ENCODE measurements at places on chromosomes 1 and 21.

DNA sequence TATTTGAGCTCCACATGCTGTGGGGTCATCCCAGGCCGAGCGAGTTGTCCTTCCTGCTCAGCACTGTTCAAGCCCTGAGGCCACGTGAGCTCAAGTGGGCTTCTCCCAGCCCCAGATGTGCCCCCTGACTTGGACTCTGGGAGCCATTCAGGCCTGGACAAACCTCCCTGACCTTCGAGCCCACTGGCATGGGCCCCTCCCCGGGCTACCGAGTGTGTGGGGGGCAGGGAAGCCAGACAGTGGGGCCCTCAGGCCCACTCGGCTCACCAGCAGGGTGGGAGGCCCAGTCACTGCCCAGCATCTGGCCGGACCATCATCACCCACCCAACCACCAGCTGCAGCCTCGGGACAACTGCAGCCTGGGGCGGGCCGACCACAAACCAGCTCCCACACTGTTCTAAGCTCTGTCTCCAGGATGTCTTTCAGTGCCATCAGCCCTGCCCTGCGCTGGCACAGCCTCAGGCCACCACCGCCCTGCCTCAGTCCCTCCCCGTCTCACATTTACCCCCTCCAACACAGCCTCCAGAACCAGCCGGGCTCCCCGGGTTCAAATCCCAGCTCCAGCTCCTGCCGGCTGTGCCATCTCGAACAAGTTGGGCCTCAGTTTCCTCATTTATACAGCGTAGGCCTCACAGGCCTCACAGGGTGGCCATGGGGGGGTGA lies 20.9 kb upstream of the PLEKHG5 start:
- DNase-seq: no peak

DNA sequence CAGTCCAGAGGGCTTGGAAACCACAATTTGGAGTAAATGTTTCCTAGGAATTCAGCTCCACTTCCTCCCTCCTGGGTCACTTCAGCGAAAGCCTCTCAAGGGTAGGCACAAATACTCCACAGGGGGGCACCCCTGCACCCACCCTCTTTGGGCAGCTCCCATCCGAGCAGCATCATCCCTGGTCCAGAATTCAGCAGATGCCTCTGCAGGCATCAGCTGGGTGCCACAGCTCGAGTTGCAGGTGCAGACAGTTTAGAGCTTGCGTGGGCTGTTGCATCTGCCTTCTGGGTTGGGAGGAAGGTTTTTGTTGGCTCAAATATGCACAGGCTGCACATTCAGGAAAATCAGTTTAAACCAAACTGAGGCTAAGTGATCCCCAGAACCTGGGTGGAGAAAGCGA lies 25.0 kb downstream of the KANK4 start:
- DNase-seq: no peak

GRCh38 chr1:155970531-155971167 lies 7.7 kb downstream of the ARHGEF2 start:
- DNase-seq: no peak

DNA sequence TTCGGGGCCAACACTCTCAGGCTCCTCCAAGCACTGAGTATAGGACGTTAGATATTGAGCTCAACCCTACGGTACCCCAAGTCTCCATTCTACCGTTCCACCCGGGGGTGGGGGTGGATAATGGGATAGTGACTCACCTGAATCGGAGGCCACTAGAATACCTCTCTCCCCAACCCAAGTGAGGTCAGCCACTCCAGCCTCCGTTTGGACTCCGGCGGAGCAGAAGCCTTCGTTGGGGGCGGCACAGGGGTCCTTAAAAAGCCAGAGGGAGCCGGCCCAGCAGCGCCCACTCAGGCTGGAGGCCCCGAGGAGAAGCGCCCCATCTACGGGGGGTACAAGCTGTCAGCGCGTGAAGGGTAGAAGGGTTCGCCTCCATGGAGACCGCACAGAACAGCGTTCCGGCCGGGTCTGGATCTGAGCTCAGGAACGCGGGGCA lies 556 bp downstream of the WDR77 start:
- no peak for DNase-seq

- no peak for DNase-seq
Measured at GRCh38 chr21:32795376-32795775, 23.8 kb upstream of the PAXBP1 start.

DNA sequence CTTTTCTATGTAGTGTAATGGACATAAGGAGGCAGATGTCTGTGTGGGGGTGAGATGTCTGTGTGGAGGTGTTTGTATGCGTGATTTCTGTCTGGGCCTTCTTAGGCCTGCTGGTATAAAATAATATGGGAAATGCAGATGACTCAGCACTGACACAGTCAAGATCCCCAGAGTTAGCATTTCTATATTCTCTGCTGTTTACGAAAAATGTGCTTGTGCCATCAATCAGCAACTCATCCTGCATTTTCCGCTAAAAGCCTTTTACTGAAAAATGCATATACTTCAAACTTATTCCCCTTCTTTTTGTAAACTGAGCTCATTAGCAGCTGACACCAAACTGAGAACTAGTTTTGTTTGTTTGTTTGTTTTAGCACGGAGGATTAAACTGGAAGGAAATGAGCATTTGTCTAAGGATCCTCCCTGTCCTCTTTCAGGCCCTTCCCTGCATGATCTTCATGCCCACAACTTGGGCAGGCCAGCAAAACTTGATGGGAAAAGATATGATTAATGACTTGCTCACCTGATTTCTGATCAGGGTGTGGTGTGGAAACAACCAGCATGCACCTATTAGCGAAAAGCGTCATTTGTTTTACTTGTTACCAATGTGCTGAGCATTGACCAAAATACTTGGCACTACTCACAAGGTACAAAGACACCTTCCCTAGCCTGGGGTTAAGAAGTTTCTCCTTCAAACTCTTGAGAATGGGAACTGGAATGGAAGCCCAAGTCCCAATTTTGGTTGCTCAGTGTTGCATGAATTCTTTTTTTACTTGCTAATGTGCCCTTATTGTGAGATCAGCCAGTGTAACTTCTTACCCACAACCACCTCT lies 77.4 kb downstream of the NDUFS5 start:
- DNase-seq: no peak

- no peak for DNase-seq
Measured at GRCh38 chr1:55007625-55008024, 8.9 kb downstream of the BSND start.

- no peak for DNase-seq
Measured at GRCh38 chr1:26856604-26857469, 6.1 kb upstream of the SFN start.

DNA sequence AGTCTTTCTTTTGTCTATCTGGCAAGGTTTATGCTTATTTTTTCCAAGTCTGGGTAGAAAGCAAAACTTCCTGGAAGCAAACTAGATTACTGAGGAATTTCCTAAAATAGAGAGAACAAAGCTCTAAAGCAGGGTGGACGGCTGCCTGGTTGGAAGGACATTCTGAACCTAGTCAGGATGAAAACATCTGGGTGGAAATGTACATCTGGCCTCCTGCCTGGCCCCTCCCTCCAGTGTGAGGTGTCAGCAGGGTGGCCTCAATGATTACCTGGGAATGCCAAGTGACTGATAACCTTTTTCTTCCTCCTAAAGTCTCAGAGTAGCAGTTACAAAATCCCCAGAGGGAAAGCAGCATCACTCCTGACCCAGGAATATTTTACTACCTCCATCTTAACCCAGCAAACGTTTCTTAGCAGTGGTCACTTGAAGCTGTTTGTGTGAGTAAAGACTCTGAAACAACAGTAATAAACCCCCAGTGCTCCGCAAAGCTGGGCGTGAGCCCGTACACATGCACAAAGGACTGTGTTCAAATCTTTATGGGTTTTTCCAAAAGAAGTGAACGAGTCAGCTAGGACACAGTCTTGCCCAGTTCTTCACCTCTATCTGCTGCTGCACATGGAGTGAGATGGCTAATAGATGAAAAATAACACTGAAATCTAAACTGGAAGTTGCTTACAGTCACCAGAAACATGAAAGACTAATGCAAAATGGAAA lies 18.9 kb downstream of the ANGPTL7 start:
- no peak for DNase-seq

GRCh38 chr1:168372861-168373371 lies 92.2 kb downstream of the TBX19 start:
- DNase-seq: no peak

- DNase-seq: no peak
Measured at GRCh38 chr21:26096494-26097371, 73.8 kb downstream of the APP start.

DNA sequence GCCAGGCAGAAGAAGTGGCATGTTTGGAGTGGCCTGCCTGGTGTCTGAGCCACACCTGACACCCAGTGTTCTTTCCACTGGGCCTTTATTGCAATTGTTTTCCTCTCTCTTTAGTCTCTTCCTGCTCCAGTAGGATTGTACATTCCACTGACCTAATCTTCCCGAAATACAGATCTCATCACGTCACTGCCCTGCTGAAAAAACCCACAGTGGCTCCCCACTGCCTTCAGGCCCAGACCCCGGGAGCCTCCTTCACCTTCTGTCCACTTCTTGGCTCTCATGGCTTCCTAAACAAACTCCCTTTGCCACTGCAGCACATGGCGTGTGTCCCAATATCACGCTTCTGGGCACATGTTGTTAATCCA lies 25.3 kb upstream of the ATP5PO start:
- DNase-seq: no peak

GRCh38 chr1:223752721-223753515 lies 40.6 kb downstream of the CAPN2 start:
- DNase-seq: no peak

GRCh38 chr21:21436012-21436534 lies 437.9 kb downstream of the NCAM2 start:
- no peak for DNase-seq

DNA sequence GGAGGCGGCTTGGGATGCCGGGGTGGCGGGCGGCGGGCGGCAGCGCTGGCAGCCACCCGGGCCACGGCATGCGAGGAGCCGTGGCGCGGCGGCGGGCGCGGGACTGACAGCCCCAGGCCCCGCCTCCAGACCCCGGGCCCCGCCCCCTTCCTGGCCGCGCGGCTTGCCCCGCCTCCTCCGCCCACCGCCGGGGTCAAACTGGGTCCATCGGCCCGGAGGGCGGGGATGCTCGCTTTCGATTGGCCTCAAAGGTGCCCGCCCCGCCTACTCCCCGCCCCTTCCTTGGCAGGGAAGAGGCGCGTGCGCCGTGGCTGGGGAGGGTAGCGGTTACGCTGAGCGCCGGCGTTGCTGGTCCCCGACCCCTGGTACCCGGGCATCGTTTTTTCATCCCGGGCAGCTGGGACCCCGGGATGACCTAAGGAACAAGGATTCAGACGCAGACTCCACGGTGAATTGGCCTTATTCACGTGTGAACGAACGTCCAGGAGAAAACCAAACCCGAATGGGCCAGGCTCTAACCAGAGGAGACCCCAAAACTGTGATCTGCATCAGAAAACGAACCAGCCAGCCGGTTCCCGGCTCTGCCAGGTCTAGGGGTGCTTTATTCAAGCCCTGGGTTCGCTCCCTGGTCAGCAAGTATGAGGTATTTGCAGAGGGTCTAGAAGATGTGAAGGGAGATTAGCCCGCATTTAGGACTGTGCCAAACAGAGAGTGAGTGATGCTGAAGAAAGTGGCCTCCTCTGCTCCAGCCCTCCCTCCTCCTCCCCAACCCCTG lies 117.2 kb upstream of the GUCA2B start:
- peak; percentile 97 for DNase-seq

DNA sequence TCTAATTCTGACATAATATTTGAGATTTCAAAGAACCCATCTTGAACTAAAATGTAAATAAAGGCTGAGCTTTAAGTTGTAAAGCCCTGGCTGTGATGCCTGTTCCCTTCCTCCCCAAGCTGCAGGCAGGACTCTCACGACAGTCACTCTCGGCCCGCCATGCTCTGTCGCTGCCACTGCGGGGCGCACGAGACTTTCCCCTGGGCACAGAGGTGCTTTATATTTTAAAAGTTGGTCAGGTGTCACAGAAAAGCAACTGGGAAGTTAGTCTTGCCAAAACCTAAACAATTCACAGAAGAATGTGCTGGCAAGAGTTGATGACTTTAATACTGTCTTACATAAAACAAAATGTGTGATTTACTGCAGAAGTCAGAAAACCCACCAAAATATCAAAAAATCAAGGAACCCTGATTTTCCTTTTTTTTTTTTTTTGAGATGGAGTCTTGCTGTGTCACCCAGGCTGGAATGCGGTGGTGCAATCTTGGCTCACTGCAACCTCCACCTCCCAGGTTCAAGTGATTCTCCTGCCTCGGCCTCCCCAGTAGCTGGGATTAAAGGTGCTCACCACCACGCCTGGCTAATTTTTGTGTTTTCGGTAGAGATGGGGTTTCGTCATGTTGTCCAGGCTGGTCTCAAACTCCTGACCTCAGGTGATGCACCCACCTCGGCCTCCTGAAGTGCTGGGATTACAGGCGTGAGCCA lies 10.7 kb downstream of the LRRC47 start:
- DNase-seq: no peak

DNA sequence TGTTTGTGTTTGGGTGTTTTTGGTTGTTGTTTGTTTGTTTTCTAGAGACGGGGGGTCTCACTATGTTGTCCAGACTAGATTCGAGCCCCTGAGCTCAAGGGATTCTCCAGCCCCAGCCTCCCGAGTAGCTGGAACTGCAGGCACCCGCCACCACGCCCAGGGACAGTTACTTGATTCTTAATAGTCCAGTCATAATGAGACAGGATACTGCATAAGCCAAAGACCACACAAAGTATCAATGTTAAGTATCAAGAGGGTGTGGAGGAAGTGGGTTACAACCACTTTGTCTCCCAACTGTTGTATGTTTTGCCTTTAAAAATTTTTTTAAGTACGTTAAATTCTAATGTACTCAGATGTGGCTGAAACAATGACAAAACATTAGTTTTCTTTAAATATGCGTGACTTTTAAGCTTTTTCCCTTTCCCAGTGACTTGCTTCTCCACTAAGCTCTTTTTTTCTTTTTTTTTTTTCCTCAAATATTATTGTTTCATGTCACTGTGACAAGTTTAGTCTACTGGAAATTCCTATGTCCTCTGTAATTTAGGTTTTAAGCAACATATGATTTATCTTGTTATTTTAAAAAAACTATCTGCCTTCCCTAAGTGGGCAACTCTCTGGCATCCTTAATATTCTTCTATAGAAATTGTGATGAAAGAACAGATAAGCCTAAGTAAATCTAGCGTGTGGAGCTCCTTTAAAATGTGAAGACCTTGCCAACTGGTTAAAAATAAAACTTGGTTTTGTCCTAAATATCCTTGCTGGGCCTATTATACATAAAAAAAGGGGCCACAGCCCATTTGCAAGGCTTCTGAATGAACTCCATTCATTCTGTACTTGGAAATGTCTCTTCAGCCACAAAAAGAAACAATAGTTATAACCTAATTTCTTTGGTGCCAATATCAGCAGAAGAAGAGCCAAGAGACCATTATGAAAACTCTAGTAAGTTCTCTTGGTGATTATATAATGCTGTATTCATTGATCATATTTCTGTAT lies 56.2 kb upstream of the DPH5 start:
- DNase-seq: peak; percentile 5

DNA sequence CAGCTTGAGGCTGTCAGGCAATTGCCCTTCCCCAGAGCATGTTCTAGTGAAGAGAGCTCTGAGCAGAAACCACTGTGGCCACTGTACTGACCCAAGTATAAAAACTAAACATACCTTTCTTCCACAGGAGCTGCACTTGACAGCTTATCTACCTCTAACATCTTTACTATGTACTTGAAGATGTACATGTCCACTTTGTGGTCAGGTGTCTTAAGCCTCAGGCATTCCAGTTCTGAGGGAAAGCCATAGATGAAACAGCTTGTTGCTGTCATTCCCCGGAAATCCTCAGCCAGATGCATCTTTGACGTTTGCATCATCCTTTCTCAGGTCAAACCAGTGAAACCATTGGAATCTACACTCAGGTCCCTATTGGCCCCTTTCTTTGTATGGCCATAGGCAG lies 70.4 kb downstream of the CHRM3 start:
- DNase-seq: no peak
